Iris pigment epithelial cell (primary cell): ENCODE measurements at places on chromosomes 11 and 22.

DNA sequence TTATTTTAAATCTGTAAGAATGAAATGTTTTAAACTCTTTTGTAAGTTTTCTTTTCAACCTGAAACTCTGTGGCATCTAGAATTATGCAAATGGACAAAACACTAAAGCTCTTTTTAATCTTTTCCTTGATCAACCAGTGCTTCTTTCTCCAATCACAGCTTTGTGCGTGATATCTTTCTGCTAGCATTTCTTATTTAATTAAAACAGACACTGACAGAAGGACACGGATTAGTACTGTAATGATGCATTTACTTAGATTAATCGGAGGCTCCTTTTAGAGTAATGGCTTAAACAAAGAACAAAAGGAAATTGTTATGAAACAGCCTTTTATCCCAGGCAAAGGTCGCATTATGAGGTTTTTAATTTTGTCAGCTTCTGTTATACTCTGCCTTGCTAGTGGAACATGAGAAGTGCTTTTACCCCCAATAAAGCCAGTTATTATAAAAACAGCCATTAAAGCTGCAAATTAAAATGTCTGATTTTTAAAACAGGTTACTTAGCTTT lies 48.5 kb upstream of the SOX6 start:
- DNase-seq = no peak

- no peak for DNase-seq
Measured at GRCh38 chr22:25692397-25693267, 49.4 kb upstream of the MYO18B start.

DNA sequence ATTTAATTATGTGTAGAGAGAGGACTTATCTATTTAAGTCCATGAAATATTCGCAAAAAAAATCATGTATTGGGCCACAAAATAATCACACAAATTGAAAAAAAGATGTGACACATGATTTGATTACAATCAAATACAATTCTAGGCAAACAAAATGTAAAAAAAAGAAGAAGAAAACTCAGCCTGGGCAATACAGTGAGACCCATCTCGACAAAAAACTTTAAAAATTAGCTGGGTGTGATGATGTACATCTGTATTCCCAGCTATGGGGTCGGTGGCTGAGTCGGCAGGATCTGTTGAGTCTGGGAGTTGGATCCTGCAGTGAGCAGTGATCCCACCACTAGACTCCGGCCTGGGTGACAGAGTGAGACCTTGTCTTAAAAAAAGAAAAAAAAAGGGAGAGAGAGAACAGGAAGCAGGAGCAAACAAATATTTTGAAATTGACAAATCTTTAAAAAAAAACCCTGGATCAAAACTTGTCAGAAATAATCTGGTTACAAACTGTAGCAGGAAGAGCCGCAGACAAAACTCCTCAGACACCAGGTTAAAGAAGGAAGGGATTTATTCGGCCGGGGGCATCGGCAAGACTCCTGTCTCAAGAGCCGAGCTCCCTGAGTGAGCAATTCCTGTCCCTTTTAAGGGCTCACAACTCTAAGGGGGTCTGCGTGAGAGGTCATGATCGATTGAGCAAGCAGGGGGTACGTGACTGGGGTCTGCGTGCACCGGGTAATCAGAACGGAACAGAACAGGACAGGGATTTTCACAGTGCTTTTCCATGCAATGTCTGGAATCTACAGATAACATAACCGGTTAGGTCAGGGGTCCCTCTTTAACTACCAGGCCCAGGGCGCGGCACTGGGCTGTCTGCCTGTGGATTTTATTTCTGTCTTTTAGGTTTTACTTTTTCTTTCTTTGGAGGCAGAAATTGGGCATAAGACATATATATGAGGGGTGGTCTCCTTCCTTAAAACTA lies 3.3 kb upstream of the TYMP start:
- DNase-seq = no peak

DNA sequence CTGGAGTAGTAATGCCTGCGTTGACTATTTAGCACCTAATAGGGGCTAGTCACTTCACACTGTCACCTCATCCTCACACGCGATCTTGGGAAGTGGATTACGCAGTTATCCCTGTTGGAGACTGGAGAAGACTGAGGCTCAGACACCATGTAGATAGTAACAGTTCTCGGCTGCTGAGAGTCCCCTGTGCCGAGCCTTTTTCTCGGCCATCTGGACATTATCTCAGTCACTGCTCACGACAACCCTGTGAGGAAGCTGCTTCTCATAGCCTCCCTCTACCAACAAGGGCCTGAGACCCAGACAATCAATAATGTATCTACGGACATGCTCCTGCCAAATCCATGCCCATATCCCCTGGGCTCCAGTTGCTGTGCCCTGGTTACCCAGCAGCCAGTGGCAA lies 25.9 kb downstream of the SCUBE1 start:
- DNase-seq = no peak

DNA sequence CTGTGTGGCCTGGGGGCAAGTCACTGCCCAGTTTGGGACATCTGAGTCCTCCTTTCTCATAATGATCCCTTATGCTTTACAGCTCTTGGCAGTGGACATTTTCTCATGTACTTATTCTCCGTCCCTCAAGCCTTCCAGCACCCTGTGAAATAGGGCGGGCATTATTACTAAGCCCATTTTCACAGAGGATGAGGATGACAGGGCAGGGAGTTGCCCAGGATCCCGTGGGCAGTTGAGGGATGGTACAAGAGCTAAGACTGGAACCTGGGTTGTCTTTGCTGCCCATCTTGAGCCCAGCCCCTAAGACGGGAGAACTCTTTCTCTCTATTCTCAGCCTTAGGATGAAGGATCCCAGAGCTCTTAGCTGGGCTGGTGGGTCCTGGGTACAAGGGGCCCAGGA lies 11.2 kb downstream of the CD82 start:
- DNase-seq = no peak

DNA sequence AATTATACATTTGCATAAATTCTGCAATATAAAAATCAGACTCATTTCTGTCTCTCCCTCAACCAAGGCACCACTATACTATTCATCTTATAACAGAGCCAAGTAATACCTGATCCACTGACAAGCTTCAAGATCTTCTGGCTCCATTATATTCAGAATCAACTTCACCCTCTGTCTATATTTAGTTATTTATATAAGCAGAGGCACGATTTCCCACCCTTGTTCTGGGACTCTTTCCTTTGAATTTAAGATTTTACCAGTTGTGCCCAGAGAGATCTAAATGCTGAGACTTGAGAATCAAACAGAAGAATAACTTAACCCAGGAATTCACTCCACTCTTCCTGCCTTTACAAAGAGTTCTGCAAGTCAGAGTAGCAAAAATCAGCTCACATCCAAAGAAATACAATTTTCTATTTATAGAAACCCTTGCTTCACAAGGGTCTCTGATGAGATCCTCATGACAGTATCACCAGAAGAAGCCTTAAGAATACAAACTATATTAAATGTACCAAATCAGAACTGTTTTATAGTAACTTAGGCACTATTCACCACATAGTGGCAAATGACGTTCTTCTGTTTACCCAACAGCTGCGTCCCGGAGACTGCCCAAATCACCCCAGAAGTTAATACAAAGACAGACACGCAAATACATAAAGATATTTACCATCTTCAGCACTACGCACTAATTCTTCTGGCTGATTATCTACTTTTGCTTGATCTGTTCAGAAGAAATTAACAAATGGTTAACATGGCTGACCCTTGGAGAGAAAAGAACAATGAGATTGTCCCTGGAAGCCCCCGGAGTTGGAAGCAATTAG lies 32.3 kb upstream of the CCDC89 start:
- DNase-seq = no peak

DNA sequence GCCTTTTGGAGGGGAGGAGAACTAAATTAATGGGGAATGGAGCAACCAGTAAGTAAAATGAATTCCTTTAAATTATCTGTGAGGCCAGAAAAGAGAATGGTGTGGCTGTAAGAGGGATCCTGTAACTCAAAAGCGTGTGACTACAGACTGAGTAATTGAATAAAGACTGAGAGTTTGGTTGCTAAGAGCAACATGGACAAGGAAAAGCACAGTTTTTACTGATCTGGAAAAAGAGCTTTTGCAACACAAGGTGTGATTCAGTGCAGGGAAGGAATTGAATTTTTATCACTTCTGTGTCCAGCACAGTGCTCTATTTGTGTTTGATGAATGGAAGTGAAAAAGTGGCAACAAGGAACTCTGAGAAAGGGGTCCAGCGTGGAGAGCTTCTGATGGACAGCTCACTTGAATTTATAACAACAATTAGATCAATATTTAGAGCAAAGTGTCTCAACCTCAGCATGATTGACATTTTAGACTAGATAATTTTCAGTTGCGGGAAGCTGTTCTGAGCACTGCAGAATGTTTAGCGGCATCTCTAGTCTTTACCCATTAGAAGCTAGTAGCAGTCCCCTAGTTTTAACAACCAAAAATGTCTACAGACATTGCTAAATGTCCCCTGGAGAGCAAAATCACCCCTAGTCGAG lies 202.8 kb upstream of the BDNF start:
- DNase-seq = peak; percentile 64

- no peak for DNase-seq
Measured at GRCh38 chr22:22127100-22127499, 117.5 kb upstream of the VPREB1 start.

DNA sequence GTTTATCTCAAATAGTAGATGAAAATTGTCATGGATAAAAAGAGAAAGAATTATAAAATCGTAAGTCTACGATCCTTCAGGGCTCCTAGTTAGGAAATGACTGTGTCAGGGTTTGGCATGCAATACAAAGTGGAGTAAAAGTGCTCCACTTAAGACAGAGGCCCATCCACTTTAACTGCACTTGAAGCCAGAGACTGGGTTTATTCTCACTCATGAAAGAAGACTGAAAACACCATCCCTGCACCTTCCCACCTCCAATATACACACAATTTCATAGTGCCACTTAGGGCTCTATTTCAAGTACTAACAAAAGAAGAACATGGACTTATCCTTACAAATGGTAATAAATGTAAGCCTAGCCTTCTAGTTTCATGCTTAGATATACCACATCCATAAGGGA lies 70.7 kb downstream of the ANO5 start:
- DNase-seq = no peak

GRCh38 chr11:119584193-119585042 lies 144.6 kb downstream of the NECTIN1 start:
- peak; percentile 78 for DNase-seq

- no peak for DNase-seq
Measured at GRCh38 chr11:64611176-64611575, 20.2 kb downstream of the SLC22A12 start.

DNA sequence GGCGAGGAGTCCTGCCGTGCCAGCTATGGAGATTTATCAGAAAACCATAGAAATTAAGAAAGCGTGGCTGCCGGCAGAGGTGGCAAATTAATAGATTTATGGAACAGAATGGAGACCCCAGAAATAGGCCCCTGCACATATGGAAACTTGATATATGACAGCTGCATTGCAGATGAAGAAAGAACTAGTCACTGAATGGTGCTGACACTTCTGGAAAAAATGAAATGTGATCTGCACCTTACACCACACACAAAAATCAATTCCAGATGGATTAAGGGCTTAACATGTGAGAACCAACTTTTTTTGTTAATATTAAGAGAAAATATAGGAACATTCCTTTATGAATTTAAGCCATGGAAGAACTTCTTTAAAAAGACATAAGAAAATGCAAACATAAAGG lies 40.3 kb upstream of the TSKU start:
- peak; percentile 45 for DNase-seq

- DNase-seq = peak; percentile 71
Measured at GRCh38 chr11:60899046-60899936, 7.1 kb downstream of the PRPF19 start.

GRCh38 chr22:48811885-48812284 lies 1015.8 kb downstream of the BRD1 start:
- no peak for DNase-seq

DNA sequence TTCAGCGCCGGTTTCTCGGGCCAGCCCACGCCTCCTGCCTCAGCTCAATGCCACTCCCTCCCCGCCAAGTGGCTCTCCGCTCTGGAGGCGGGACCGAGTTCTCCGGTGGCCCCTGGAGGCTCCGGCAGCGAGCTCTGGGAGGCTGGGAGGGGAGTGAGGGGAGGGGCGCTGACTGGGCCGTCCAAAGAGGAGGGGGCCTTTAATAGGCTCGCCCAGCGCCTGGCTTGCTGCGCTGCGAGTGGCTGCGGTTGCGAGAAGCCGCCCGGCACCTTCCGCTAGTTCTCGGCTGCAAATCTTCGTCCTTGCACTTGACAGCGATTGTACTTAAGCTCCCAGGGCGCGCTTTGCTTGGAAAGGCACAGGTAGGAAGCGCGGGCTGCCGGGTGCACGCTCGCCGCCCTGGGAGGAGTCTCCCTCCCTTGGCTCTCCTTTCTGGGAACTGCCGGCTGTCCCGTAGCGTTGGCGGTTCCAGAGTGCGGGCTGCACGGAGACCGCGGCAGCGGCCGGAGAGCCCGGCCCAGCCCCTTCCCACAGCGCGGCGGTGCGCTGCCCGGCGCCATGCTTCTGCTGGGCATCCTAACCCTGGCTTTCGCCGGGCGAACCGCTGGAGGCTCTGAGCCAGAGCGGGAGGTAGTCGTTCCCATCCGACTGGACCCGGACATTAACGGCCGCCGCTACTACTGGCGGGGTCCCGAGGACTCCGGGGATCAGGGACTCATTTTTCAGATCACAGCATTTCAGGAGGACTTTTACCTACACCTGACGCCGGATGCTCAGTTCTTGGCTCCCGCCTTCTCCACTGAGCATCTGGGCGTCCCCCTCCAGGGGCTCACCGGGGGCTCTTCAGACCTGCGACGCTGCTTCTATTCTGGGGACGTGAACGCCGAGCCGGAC lies at the start of gene ADAMTS15:
Gene ADAMTS15, plus strand, starts transcription at position 230 of the 894 bp plus-strand sequence. Its CDS starts 329 bp downstream, at position 559.
- DNase-seq = peak; percentile 72

DNA sequence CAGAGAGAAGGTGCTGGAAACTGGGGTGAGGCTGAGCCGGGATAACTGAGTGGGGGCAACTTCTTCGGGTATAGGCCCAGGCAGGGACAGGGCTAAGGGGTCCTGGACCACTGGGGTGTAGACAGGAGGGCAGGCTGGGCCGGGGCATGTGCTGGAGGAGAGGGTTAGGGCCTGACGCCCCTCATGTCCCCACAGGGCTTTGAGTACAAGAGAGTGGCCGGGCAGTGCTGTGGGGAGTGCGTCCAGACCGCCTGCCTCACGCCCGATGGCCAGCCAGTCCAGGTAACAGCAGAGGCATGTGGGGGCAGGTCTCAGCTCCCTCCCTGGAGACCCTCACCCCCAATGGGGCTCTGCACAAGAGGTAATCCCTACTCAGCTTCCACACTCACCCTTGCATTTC lies 36.7 kb downstream of the MUC5B start:
- no peak for DNase-seq

DNA sequence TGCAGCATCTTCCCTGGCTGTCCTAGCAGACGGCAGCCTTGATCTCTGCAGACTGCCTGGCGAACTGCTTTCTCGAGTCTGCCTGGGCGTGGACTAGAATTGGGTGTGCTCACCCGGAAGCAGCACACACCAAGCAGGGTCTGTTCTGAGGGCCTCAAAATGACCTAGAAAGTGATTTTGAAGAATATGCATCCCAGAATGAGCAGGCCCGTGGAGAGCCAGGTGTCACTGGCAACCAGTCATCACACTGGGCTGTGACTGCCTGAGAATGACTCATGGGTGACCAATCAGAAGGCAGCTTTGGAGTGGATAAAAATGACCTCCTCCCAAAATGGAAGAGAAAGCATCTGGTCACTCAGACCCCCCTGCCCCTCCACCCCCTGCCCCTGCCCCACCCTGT lies 114.9 kb upstream of the NECTIN1 start:
- no peak for DNase-seq

GRCh38 chr22:28955817-28956216 lies 72.4 kb downstream of the ZNRF3 start:
- peak; percentile 62 for DNase-seq

- peak; percentile 72 for DNase-seq
Measured at GRCh38 chr11:117256573-117256972, 24.1 kb downstream of the RNF214 start.

- DNase-seq = peak; percentile 75
Measured at GRCh38 chr22:46088541-46089311, 61.6 kb upstream of the PPARA start.
